Natural killer cell (primary cell): ENCODE measurements at places on chromosomes 5 and 9. TPM values are rescaled to one million over a fixed set of nuclear protein-coding genes. Genes with fewer than 3 reads are reported as not detected.

- no peak for DNase-seq
- no peak overlapping the region for H3K4me3 ChIP-seq
- no peaks in the 10 kb centered on the region for H3K36me3 ChIP-seq
- H3K4me1 ChIP-seq = peaks cover 17% of the 10 kb centered on the region
Measured at GRCh38 chr9:81822301-81822865, 105.8 kb upstream of the SPATA31D4 start.

The TMOD1 gene
- total RNA-seq = 3.2 TPM

DNA sequence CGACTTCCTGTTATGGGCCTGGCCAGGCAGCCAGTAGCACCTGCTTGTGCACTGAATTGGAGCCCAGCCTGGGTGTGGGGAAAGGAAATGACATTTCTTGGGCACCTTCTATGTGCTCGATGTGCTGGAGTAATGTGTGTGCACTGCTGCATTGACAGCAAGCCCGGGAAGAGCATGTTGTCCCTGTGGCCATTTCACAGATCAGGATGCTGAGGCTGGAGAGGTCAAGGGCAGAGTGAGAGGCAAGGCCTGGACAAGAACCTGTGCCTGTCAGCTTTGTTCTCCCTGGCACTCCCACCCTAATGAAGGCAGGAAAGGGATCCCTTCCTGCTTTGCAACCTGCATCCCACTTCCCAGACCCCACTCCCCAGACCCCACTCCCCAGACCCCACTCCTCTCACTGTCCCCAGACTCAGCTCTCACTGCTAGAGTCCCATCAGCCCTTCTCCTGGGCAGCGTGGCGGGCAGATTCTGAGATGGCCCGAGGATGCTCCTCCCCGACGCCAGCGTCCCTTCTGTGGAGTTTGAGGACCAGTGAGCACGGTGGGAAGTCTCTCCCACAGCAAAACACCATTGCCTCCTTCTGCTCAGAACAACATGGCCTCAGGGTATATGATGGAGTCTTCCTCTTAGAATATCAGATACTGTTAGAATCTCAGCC lies 49.6 kb downstream of the BARX1 start:
- no peaks in the 10 kb centered on the region for H3K36me3 ChIP-seq
- H3K27me3 ChIP-seq = no peaks in the 10 kb centered on the region
- H3K4me1 ChIP-seq = no peaks in the 10 kb centered on the region
- DNase-seq = no peak

The PCDHGA2 gene
- total RNA-seq = not detected

The LCN15 gene
- not detected for total RNA-seq
